ENCODE measurements at places on chromosomes 7 and 10. TPM values are rescaled to one million over a fixed set of nuclear protein-coding genes. Genes with fewer than 3 reads are reported as not detected.

- peaks cover 27% of the 10 kb centered on the region for H3K4me1 ChIP-seq
- no peak overlapping the region for H3K4me3 ChIP-seq
- H3K27ac ChIP-seq = no peak overlapping the region
- no peaks in the 10 kb centered on the region for H3K27me3 ChIP-seq
- DNase-seq = no peak
Measured at GRCh38 chr7:149735779-149736477, 37.5 kb downstream of the ZNF467 start.

The NUTM2E gene
- not detected for total RNA-seq

The GPR158 gene
- not detected for total RNA-seq

DNA sequence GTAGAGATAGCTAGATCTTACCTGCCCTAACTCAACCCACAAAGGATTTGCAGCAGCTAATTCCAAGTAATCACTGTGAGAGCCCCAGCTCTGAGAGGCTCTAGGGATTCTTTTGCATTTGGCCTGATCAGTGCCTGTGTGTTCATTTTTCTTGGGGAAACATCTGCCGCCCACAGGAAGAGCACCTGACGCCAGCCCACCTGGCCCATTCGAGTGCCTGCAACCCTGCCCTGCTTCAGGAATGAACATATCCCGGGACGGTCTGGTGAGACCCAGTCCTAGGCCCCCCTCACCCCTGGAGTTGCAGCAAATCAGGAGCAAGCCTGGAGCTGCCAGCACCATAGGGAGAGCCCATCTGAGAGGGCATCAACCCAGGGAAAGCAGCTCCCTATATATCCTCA, 38.8 kb downstream of the GSDME start:
- no peak for DNase-seq
- H3K36me3 ChIP-seq = no peaks in the 10 kb centered on the region
- H3K27ac ChIP-seq = no peak overlapping the region
- no peaks in the 10 kb centered on the region for H3K27me3 ChIP-seq

DNA sequence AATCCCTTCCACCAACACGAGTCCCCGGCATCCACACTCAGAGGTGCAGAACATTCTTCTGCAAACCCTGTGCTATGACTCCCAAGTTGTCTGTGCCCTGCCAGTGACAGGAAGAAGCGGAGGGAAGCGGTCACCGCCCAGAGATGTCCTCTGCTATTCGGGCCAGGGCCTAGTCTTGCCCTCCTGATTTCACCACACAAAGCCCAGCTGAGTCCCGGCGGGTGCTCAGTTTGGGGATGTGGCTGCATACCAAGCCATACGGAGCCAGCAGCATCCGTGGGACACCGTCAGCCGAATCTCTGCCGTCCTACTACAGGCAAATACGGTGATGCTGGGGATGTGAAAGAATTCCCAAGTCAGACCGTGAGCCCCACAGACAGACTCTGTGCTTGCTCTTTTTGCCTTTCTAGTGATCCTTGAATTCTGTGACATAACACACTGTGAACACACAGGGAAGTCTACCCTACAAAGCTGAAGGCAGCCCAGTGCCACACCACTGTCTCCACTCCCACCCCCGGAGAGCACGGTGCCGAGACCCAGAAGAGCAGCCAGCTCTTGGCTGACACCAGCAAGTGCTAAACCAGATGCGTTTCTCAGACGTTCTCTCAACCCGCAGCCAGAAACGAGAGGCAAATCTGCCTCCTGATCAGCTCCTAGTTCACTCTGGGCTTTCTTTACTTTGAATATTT, 2.0 kb downstream of the STK32C start:
- no peak for DNase-seq
- no peaks in the 10 kb centered on the region for H3K36me3 ChIP-seq
- no peak overlapping the region for H3K4me3 ChIP-seq
